GM12891 (cell line): ENCODE measurements at places on chromosomes 12 and 14.

DNA sequence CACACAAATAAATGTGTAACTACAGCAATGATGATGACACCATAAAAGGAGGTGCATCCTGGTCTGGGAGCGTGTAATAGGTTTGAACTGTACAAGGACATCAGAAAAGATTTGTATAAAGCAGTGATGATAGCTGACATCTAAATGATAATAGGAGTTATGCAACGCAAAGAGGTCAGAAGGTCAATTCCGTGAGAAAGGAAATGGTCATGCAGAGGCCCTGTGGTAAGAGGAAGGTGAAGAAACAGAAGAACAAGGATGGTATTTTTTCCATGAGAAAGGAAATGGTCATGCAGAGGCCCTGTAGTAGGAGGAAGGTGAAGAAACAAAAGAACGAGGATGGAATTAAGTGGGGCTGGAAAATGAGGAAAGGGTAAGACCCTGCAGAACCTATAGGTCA is 106.7 kb upstream of the TMPO start:
- DNase-seq, result no peak

- no peak for DNase-seq
Measured at GRCh38 chr12:76094754-76095153, 10.3 kb upstream of the NAP1L1 start.

GRCh38 chr12:116879509-116880212 is 1.6 kb downstream of the HRK start:
- DNase-seq, result no peak

DNA sequence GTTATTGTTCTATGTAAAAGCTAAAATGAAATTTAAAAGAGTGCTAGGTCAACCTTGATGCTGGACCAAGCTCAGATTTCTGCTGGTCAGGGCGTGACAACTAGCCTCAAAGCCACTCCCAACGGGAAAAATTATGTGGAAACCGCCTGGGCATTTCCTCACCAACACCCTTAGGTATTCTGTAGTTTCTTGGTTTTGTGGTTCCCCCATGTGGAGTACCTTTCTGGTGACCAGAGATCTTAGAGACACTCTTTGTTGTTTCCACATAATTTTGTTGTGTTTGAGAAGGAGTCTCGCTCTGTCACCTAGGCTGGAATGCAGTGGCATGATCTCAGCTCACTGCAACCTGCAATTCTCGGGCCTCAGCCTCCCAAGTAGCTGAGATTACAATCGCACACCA is 119.9 kb downstream of the DENND5B start:
- no peak for DNase-seq

DNA sequence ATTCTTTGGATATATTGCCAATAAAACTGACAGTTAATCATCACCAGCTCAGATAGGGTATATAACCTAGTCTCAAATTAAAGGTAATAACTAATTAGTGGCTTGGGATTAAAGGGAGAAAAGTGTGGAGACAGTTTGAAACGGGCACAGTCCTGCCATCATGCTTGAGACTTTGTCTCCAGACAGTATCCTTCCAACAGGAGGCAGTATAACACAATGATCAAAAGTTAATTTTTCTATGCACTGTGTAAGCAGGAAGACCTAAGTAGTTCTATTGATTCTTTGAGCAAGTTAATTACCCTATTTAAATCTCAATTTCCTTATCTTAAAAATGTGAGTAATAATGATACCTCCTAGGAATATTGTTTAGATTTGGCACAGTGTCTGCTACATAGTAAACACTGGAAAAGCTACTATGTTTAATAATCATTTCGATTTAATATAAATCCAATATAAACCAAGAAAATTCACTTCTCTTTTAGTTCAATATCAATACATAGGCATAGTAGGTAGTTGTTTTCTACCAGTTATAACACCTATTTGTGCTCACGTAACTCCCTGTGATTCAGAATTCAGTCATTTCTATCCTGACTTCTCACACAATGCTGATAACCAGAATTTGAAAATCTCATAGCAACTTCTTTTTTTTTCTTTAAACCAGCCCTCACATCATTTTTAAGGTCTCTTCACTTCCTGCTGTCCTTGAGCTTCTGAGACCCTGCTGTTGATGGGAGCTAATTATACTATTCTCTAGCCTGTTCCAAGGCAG is 53.7 kb downstream of the GALNT4 start:
- DNase-seq, result no peak

GRCh38 chr12:2306012-2306411 is 253.2 kb downstream of the CACNA1C start:
- no peak for DNase-seq

DNA sequence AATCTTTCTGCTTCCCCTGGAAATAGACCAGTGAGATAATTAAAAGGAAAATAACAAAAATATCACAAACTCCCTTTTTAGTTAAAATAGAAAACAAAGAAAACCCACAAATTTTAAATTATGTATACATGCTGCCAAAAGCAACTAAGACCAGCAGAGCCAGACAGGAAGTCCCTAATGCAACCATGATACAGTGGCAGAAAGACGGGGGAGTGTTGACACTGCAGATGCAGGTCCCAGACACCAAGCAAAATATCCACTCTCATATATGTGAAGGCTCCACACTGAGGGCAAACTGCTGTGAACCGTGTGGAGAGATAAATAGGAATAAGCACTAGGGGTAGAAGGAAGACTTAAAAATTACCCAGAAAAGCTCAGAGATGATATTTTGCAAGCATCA is 401.0 kb downstream of the BTG1 start:
- no peak for DNase-seq

DNA sequence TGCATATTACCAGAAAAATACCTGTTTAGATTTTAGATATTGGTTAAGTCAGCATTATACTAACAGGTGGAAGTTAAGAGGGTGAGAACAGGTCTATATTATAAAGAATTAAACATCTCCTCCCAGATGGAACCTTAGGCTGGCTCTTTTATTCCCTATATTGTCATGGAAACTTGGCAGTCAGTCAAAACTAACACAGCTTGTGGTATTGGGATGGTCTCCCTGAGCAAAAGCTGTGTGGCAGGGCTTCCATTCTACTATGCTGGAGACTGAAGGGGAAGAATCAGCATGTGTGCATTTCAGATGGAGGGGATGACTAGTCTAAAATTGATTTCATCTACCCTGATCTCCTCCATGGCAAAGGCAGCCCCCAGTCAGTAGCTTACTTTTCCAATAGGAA is 66.7 kb downstream of the SMOC1 start:
- DNase-seq, result no peak

- DNase-seq, result no peak
Measured at GRCh38 chr12:59859171-59859510, 263.3 kb downstream of the SLC16A7 start.

GRCh38 chr14:26204366-26204727 is 393.5 kb downstream of the NOVA1 start:
- no peak for DNase-seq

DNA sequence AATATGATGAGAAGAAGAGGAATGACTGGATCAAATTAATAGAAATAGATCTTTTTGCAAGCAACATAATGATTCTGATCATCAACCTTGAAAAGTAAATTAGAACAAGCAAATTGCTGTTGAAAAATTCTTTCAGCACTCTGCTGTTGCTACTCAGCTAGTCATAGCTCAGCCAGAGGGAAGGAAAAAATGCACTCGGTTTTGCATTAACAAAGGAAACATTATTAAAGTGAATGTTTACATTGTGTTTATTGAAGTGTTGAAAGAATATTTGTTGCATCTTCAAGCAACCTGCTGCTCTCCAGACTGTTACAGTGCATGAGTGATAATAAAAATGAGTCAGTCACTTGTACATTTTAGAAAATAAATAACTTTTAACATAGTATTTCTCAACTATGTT is 26.5 kb downstream of the AP5M1 start:
- DNase-seq, result no peak

DNA sequence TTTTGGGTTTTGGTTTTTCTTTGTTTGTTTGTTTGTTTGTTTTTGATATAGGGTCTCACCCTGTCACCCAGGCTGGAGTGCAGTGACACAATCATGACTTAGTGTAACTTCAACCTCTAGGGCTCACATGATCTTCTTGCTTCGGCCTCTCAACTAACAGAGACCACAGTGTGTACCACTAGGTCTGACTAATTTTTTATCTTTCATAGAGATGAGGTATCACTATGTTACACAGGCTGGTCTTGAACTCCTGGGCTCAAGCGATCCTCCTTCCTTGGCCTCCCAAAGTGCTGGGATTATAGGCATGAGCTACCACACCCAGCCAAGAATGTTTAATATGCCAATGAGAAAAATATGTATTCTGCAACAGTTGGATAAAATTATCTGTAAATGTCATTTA is 29.6 kb upstream of the USP15 start:
- no peak for DNase-seq

- DNase-seq, result no peak
Measured at GRCh38 chr12:47590771-47591360, 115.0 kb downstream of the RPAP3 start.

DNA sequence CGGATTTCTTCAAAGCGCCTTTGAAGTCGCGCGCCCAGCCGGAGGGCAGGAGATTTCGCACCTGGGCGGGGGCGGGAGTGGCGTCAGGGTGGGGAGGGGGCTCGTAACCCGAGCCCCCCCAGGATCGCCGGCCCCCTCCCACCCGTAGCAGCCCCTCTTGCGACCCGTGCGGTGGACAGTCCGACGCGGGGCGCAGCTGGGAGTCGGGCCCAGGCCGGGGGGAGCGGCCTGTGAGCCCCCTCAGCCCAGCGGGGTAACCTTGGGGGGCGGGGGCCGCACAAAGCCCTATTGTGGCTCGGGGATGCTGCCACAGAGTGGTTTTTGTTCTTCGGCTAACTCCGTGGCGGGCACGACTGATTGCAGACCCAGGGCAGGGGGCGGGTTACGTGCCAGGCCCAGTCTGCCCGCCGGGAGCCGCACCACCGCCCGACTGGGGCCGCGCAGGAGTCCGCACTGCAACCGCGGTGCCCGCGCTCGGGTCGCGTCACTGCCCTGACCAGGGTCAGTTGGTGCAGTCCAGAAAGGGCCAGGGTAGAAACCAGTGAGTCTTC is 4.2 kb upstream of the AAAS start:
- peak; percentile 42 for DNase-seq

GRCh38 chr12:38919191-38919590 is 13.8 kb upstream of the CPNE8 start:
- DNase-seq, result no peak

DNA sequence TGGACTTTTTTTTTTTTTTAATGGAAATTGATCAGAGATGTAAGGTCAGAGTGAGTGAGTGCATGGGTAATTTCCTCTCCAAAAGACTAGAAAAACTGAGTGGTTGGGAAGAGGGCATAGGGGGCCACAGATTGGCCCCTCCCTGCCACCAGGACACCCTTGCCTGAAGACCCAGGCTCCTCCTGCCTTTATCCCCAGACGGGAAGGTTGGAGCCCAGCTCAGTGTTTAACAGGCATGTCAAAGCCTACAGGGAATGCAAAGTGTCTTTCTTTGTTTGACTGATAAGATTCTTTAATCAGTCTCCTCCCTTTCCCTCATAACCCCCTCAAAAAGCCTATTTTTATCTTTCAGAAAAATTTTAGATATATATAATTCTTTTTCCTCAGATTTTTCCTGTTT is 50.3 kb downstream of the IRAK3 start:
- no peak for DNase-seq

GRCh38 chr12:91883811-91884210 is 261.8 kb downstream of the BTG1 start:
- no peak for DNase-seq

DNA sequence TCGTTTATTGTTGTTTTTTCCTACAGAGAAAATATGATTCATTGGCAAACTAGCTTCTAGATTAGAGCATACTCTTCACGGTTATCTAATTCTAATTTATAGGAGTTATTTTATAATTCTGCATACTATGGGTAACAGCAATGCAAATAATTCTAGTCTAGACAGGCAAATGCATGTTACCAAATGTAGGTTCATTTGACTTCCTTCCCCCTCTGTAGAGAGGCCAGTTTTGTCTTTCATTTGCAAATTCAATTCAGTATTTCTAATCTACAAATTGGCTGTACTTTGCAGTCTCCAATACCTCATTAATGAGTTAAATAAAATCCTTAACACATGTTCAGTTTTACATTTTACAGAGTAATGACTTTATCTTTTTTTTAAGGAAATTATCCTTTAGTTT is 4.2 kb downstream of the LGMN start:
- DNase-seq, result no peak

DNA sequence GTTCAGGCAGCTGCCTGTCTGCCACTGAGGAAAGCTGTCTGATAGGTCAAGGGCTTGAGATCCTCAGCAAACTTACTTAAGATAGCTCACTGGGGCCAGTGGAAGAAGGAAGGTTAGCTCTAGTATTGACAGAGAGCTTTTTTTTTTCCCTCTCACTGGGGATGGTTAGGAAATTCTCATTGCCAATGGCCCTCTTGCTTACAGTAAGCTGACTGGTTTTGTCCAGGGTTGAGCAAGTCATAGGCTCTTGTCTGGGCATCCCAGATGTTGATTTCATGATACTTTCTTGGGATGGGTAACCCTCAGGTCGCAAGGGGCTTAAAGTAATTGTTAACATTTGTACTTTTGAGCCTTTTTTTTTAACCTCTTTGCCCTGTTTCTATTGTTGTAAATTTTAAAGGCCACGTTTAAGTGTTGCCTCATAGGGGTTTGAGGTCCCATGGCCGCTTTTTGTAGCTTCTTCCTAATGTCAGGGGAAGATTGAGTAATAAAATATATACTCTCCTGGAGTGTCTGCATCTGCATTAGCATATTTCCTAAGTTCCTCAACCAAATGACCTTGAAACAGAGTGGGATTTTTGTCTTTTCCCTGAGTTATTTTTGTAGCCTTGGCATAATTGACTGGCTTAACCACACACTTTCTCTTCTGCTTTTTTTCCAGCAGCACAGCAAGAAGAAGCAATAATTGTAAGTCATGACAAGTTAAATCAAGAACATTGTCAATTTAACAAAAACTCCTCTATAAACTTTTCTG is 716.0 kb downstream of the LRFN5 start:
- DNase-seq, result no peak

DNA sequence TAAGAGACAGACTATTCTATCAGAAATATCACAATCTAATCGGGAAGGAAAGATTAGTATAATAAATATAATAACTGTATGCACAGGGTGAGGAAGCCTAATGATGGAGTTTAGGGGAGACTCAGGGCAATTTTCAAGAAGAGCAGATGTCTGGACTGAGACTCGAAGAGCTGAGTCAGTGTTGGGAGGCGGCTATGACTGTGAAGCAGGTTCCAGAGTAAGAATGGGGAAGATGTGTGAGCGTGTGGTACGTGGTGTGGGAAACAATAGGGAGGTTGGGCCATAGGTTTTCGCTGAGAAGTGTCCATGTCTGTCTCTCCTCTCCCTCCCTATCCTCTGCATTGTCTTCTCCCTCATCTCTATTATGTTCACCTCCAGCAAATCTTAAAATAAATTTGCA is 85.6 kb downstream of the LMO3 start:
- DNase-seq, result no peak

DNA sequence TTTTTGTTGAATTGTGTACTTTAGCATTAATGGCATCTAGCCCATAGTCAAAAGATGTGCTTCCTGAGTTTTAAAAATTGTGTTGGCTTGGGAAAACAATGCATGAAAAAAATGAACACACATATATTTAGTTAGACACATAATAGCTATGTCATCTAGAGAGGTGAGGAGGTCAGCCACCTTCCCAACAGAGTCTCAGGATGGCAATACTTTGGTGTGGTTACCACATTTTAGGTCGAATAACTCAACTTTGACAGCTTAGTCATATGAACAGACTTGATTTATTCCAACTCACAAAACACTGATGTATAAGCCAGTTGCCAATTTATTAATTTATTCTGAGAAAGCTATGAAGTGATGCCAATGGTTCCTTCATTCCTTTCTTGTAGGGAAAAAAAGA is 114.0 kb downstream of the ETNK1 start:
- no peak for DNase-seq
